ENCODE measurements at places on chromosomes 2 and 18. TPM values are rescaled to one million over a fixed set of nuclear protein-coding genes. Genes with fewer than 3 reads are reported as not detected.

Gene DNAJC27
- 12.5 TPM for total RNA-seq

Gene CD8B2
- total RNA-seq = not detected

Gene DIS3L2
- 36.0 TPM for total RNA-seq

Gene LIMS1
- 35.2 TPM for total RNA-seq

Gene THSD7B
- total RNA-seq = not detected

Gene RAB31
- 65.5 TPM for total RNA-seq

Gene KIAA2012
- not detected for total RNA-seq

Gene POTEJ
- not detected for total RNA-seq

Gene MAP3K19
- not detected for total RNA-seq

Gene ITGA6
- total RNA-seq = 391 TPM

Gene CERKL
- not detected for total RNA-seq

Gene KCNIP3
- total RNA-seq = 1.6 TPM

Gene SNORC
- 23.8 TPM for total RNA-seq

Gene KYNU
- not detected for total RNA-seq

Gene LRRC30
- total RNA-seq = not detected

Gene NRP2
- 42.2 TPM for total RNA-seq

DNA sequence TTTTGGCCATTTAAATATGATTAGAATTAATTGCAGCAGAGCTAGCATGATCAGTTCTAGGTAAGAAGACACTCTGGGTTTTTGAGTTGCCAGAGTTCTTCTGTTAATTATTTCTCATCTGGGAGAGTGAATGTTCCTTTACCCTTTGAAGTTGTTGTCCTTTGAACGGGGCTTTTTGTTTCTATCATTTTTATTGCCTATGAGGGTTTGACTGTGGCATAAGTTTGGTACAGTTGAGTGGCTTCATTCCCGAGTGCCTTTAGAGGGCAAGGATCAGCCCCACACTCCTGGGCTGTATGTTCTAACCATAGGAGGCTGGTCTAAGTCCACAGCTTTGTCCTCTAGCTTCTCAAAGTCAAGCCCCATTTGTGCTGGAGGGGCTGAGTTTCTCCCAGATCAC is 804.3 kb downstream of the KCNJ3 start:
- DNase-seq = no peak

DNA sequence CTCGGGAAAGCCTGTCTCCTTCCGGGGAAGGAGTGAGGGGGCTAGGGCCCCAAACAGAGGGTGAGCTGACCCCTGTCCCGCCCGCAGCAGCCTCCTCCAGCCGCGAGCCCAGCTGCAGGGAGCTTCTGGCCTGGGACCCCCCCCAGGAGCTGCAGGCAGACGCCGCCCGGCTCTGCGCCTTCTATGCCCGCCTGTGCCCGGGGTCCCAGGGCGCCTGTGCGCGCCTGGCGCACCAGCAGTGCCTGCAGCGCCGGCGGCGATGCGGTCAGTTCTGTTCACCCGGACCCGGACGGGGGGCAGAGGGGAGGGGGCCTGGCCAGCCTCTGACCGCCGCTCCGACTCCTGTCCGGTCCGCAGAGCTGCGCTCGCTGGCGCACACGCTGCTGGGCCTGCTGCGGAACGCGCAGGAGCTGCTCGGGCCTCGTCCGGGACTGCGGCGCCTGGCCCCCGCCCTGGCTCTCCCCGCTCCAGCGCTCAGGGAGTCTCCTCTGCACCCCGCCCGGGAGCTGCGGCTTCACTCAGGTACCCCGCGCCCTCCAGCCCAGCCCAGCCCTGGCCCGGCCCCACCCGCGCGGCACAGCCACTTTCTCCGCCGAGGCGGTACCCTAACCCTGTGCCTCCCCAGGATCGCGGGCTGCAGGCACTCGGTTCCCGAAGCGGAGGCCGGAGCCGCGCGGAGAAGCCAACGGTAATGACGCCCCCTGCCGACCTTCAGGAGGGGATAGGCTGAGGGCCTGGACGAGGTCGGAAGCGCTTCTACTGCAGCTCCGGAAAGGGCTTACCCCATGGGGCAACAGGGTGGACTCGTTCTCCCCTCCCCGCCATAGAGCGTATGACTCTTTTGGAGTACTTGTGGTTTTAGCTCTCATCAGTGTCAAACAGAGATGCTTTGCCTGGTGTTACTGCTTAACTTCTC is 2.0 kb upstream of the CHRND start:
- peak; percentile 70 for DNase-seq

GRCh38 chr18:41324934-41325333 is 630.1 kb upstream of the PIK3C3 start:
- no peak for DNase-seq

DNA sequence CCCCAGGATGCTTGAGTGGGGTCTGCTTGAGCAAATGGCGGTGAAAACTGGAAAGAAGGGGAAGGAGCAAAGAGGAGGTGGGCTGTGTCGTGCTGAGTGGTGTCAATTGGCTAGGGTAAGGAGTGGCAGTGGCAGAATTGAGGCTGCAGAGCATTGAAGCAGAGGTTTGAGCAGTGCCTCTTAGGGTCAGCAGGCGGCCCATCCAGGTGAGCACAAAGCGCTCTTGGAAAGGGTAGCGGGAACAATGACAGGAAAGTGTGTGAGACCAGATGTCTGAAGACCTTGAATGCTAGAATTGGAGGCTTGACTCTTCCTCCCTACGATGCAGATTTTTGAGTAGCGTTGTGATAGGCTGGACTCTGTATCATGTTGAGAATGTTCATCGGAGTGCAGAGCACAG is 39.3 kb upstream of the IL1R1 start:
- no peak for DNase-seq

GRCh38 chr2:149021761-149022160 is 16.7 kb upstream of the LYPD6B start:
- DNase-seq = no peak

GRCh38 chr2:116820986-116821385 is 993.5 kb upstream of the DDX18 start:
- DNase-seq = peak; percentile 12

- no peak for DNase-seq
Measured at GRCh38 chr2:98875081-98875728, 60.8 kb downstream of the CRACDL start.

- no peak for DNase-seq
Measured at GRCh38 chr18:53991202-53991601, 233.3 kb downstream of the MBD2 start.

- no peak for DNase-seq
Measured at GRCh38 chr2:111640480-111640879, 243.5 kb downstream of the ANAPC1 start.

- peak; percentile 31 for DNase-seq
Measured at GRCh38 chr2:241161646-241162281, 11.5 kb downstream of the PPP1R7 start.

DNA sequence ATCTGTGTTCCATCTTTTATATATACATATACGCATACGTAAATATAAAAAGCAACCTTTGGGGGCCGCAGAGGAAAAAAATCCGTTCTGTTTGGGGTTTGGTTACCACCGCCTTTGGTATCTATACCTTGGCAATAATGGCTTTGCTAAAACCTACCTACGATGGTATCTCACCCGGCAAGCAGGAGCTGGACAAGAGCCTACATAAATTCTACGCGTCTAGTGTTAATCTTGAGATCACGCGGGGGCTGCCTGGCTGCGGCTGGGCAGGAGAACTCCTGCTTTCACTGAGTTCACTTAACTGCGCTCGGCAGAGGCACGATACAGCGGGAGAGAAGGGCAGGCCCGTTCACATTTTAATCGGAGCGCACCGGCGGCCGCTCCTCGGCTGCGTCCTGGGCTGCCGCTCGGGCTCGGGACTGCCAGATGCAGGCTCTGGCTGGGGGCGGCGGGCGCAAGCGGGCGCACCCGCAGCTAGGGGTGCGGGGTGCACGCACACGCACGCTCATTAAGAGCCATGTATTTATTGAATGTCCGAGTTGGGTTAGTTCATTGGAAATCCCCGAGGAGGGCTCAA is 1.7 kb upstream of the POU3F3 start:
- DNase-seq = no peak

DNA sequence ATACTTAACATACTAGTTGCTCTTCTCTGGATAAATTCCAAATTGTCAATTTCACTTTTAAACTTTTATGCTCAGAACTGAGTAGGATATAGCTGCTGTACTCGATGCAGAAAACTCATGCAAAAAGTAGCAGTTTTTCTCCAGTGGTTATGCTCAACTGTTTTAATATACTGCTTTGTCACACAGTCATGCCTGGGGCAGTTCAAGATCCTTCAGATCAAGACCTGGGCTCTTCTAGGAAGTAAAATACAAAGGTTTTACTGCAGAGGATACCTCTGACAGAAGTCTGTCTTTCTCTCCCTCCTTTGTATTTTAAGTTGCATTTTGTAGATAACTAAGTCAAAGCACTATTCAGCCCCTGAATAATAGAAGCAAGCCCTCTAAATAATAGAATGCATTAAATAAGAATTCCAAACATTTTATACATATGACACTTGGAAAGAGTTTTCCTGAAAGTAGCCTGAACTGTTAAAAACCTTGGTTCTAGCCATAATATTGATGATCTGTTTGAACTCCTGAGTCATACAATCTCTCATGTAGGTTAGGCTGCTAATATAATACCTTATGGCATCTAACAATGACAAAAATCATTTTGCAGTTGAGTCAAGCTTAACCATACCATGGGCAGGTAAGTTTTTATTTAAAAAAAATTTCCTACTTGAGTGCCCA is 183.3 kb upstream of the TRIB2 start:
- DNase-seq = no peak

DNA sequence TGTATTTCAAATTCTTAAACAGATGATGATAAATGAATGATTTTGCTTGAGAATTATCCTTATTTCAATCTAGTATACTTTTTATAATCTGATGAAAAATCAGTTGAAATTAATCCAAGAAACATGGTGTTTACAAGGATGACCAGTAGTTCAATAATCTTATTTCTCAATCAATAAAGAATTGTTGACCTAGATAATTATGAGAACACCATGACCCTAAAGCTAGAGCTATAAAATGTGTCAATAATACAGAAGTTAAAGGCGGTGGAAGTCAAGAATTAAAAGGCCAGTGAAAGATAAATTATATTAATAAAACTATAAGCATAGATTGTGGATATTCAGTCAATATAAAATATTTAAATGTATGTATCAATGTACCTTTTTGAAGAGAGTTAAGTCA is 667.4 kb upstream of the GCFC2 start:
- DNase-seq = no peak

GRCh38 chr18:79334496-79335233 is 61.1 kb upstream of the NFATC1 start:
- DNase-seq = no peak

- no peak for DNase-seq
Measured at GRCh38 chr2:6410313-6410712, 455.4 kb downstream of the CMPK2 start.

DNA sequence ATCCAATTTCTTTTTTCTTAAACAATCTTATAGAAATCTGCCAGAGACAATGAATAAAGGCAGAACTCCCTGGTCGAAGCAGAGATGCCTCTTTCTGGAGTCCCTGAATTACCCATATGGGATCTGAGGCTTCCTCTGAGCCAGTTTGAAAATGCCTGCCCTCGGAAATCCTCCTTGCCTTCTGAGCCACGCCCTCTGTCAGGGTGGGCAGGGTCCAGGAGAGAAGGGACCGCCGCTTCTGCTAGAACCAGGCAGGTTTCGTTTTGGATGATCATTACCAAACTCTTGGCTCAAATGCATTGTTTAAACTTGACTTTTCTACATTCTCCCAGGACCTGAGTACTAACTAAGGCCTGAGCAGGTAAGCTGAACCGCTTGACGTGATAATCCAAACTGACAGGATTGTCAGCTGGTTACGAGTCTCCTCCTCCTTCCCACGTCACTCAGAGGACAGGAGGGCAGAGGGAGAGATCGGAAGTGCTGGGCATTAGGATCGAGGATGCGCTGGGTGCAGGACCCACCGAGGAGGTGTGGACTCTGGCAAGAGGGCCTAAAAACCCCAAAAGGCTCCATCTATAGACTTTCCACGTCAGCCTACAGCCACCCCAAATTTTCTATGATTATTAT is 128.4 kb downstream of the KLHL29 start:
- peak; percentile 44 for DNase-seq

GRCh38 chr2:137229834-137230233 is 464.5 kb downstream of the THSD7B start:
- DNase-seq = no peak

GRCh38 chr2:176934131-176934530 is 278.5 kb upstream of the HNRNPA3 start:
- no peak for DNase-seq

- no peak for DNase-seq
Measured at GRCh38 chr2:45841752-45842407, 190.4 kb downstream of the PRKCE start.

GRCh38 chr2:38720613-38721241 is 30.4 kb downstream of the SRSF7 start:
- DNase-seq = peak; percentile 60

DNA sequence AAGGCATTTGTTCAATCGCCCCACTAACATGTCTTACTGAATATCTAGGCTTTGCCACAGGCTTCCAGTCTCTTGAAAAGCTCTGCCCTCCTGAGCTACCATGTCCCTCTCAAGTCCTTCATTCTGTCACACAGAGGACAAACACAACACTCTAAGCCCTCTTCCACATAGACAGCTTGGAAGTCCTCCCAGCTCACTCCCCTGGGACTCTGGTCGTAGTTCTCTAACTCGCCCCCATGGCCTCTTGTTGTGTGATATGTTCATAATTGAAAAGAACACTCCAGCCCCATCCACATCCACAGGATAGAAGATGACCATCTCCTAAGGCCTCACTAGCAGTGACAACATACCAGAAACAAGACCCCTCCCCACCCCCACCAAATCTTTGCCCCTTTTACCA is 37.9 kb downstream of the BUB1 start:
- DNase-seq = no peak

DNA sequence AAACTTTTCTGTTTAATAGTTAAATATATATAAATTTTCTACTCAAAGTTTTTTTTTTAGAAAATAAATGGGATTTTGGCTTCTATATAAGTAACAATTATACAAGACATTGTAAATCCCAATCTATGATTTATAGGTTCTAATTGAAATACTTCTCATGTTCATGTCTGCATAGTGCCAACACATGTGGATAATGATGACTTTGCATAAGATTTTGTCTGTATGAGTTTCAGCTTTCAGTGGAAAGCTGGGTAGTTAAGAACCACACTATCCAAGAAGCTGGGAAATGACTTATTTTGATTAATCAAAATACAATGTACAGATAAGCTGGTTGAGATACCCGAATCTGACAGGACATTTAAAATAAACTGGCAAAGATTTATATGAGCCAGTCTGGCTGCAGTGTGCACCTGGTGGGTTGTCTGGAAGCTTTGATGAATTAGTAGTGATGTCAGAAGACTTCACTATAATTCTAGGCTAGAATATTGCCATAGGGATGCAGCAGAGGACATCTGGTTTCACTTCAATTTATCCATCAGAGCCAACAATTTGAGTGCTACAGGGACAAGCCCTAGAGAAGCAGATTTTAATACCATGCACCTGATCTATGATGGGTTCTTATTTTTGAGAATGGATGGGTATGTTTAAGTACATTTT is 45.4 kb downstream of the EML6 start:
- DNase-seq = no peak

DNA sequence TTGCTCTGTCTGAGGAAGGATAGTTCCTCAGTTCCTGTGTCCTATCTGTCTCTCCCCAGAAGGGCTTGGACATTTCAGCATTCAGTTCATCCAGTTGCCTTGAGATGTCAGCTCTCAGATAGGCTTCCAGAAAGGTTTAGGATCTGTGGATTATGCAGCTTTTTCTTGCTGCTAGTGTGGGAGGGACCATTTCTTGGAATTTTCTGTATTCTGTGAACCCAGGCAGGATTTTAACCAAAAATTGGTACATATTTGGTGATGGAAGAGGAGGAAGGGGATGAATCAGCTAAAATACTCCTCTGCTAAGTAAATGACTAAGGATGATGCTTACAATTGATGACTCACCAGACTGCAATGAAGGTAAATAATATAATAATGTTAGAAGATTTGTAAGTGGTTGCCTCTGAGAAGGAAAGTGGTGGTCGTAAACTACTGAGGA is 58.6 kb upstream of the DOCK10 start:
- DNase-seq = no peak

GRCh38 chr18:12162786-12163185 is 69.1 kb downstream of the ANKRD62 start:
- no peak for DNase-seq
